T-helper 17 cell (primary cell): ENCODE measurements at places on chromosomes 5 and 9. TPM values are rescaled to one million over a fixed set of nuclear protein-coding genes. Genes with fewer than 3 reads are reported as not detected.

The HAVCR1 gene
- total RNA-seq = 1.4 TPM

DNA sequence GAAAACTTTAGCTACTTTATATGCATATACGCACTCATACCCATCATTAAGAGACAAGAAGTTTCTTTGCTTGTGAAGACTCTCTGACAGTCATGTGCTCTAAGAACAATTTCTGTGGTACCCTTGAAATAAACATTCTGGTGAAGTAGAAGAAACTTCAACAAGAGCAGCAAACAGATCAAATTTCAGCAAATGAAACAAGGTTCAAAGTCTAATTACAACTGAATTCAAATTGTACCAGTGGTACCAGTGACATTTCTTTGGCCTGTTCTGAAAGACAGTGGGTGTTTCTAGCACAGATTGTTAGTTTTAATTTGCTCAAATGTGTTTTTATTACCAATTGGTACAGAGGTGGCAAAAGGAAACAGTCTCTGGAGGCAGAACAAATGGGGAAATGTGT is 391.0 kb downstream of the CHSY3 start:
- DNase-seq = no peak
- no peaks in the 10 kb centered on the region for H3K27me3 ChIP-seq
- H3K4me1 ChIP-seq = no peaks in the 10 kb centered on the region
- no peaks in the 10 kb centered on the region for H3K36me3 ChIP-seq
- H3K4me3 ChIP-seq = no peak overlapping the region

- H3K36me3 ChIP-seq = peaks cover 2% of the 10 kb centered on the region
- no peak overlapping the region for H3K4me3 ChIP-seq
- peaks cover 30% of the 10 kb centered on the region for H3K27me3 ChIP-seq
- H3K4me1 ChIP-seq = no peaks in the 10 kb centered on the region
- no peak overlapping the region for H3K27ac ChIP-seq
- no peak for DNase-seq
These were observed 78.0 kb upstream of the TNC start for GRCh38 chr9:115195912-115196311.

- no peak for DNase-seq
- peaks cover 29% of the 10 kb centered on the region for H3K27me3 ChIP-seq
- no peak overlapping the region for H3K27ac ChIP-seq
- no peak overlapping the region for H3K4me3 ChIP-seq
These were observed 445.0 kb upstream of the PIK3R1 start for GRCh38 chr5:67770431-67771025.

- H3K4me1 ChIP-seq = peaks cover 5% of the 10 kb centered on the region
- H3K27me3 ChIP-seq = no peaks in the 10 kb centered on the region
- peaks cover 4% of the 10 kb centered on the region for H3K36me3 ChIP-seq
These were observed 25.9 kb upstream of the SUB1 start for GRCh38 chr5:32559411-32559810.

GRCh38 chr9:123116036-123116435 is 82.6 kb downstream of the GPR21 start:
- no peaks in the 10 kb centered on the region for H3K27me3 ChIP-seq
- no peak overlapping the region for H3K27ac ChIP-seq
- H3K36me3 ChIP-seq = no peaks in the 10 kb centered on the region
- H3K4me1 ChIP-seq = peaks cover 16% of the 10 kb centered on the region

DNA sequence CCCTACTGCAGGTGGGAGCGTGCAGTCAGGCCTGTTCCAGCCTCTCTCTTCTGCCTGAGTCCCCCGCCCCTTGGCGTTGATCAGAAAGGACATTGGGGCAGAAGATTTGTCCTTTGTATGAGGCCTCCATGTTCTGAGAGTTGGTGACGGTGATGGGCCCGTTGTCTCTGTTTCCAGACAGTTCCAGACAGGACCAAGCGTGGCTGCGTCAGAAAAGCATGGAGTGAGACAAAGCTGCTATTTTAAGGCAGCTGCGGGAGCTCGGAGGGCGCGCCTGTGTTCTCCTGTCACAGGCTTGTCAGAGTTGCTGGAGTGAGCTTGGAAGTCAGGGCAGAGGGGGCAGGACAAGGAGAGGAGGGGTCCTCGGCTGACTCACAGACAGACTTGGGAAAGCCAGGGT is 32.1 kb upstream of the SH3PXD2B start:
- H3K4me1 ChIP-seq = peaks cover 3% of the 10 kb centered on the region
- DNase-seq = no peak
- peaks cover 2% of the 10 kb centered on the region for H3K36me3 ChIP-seq
- no peak overlapping the region for H3K4me3 ChIP-seq
- H3K27me3 ChIP-seq = peaks cover 33% of the 10 kb centered on the region
- no peak overlapping the region for H3K27ac ChIP-seq

DNA sequence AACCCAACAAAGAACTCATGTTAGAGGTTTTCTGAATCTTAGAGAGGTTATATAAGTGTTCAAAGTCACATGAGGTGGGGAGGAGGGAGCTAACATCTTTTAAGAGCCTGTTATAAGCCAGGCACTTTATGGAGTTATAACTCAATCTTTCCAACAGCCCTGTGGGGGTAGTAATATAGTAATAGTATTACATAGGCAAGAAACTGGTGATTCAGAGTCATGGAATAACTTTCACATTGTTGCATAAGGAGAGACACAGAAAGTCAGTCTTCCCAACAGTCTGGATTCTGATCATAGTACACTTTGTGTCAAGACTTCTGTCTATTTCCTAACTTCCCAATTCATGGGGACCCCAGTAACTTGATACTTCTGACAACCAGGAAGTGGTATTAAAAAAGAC is 89.2 kb downstream of the ACER2 start:
- no peaks in the 10 kb centered on the region for H3K36me3 ChIP-seq
- peaks cover 4% of the 10 kb centered on the region for H3K4me1 ChIP-seq
- no peak for DNase-seq
- H3K27ac ChIP-seq = no peak overlapping the region
- no peak overlapping the region for H3K4me3 ChIP-seq
- H3K27me3 ChIP-seq = peaks cover 26% of the 10 kb centered on the region

- no peaks in the 10 kb centered on the region for H3K4me1 ChIP-seq
- no peak overlapping the region for H3K27ac ChIP-seq
- no peak for DNase-seq
- no peaks in the 10 kb centered on the region for H3K36me3 ChIP-seq
These were observed 108.6 kb upstream of the MINAR2 start for GRCh38 chr5:129639331-129639730.

GRCh38 chr9:124398191-124398935 is 16.9 kb downstream of the PSMB7 start:
- H3K4me3 ChIP-seq = no peak overlapping the region
- no peak overlapping the region for H3K27ac ChIP-seq
- peaks cover 7% of the 10 kb centered on the region for H3K36me3 ChIP-seq
- H3K27me3 ChIP-seq = no peaks in the 10 kb centered on the region
- peaks cover 28% of the 10 kb centered on the region for H3K4me1 ChIP-seq

- no peaks in the 10 kb centered on the region for H3K36me3 ChIP-seq
- no peak overlapping the region for H3K27ac ChIP-seq
- peaks cover 2% of the 10 kb centered on the region for H3K4me1 ChIP-seq
- peaks cover 28% of the 10 kb centered on the region for H3K27me3 ChIP-seq
These were observed 131.5 kb upstream of the NFIL3 start for GRCh38 chr9:91555132-91555531.

DNA sequence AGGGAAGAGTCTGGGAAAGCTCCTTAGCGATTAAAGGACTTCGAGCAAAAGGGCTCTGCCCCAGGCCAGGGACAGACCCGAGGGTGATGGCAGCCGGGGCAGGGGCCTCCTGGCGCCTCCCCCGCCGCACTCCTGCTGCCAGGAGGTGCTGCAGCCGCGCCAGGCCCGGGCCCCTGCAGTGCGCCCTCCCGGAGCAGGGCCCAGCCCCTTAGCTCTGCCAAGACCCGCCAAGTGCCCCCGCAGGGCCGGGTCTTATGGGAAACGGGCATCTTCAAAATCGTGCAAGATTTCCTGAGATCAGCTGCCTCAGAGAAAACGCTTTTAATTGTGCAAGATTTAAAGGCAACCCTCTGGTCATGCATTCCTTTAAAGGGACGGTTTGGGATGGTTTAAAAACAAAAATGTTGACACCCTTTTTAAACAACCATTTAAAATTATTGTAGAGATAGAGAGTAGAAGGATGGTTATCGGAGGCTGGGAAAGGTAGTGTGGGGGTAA is 52.4 kb downstream of the CDC14B start:
- H3K27ac ChIP-seq = peak overlapping the region; percentile 54
- peaks cover 13% of the 10 kb centered on the region for H3K4me1 ChIP-seq
- no peak for DNase-seq
- no peaks in the 10 kb centered on the region for H3K36me3 ChIP-seq
- H3K4me3 ChIP-seq = peak overlapping the region; percentile 92
- H3K27me3 ChIP-seq = peaks cover 7% of the 10 kb centered on the region

The HRH2 gene
- total RNA-seq = 2.8 TPM
